K562 (cell line): ENCODE measurements at places on chromosomes 16 and 17.

DNA sequence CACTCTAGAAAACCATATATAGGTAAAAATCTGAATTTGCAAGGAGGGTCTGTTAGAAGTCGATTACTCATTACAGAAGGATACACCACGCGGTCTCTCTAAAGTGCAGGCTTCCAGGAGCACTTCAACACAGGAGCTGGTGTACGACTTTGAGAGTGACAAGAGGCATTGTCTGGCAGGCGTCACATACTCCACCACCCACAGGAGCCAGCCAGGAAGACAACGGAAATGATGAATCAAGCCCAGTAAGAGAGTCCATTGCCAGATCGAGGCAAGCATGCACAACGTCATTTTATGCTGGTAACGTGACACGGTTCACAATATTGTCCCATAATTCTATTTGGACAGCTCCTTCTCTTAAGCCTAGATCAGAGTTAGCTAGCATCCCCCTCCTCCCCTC, 15.0 kb upstream of the CACNG4 start:
- no peak overlapping the region for H3K27ac ChIP-seq
- no peak for DNase-seq
- no peaks in the 10 kb centered on the region for H3K36me3 ChIP-seq
- H3K27me3 ChIP-seq = peaks cover 45% of the 10 kb centered on the region
- no peaks in the 10 kb centered on the region for H3K4me1 ChIP-seq
- no peak overlapping the region for H3K4me3 ChIP-seq

DNA sequence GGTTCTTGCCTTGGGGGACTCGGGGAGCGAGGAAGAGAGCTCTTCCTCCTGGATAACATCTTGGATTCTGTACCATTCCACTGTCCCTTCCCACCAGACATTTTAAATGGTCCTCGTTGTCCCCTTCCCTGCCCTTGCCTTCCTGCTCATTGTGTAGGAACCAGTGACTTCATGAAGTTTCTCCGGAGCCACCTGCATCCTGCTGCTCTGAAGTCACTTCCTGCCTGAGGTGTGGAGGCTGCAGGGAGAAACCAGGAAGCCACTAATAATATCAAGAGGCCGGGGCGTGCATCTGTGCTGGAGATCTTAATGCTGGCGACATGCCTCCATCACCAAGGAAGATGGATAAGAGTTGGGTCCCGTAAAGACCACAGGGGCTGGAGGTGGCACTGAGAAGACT, 6.2 kb upstream of the SLC16A13 start:
- H3K36me3 ChIP-seq = peaks cover 10% of the 10 kb centered on the region; the same call in 2 of the 3 replicates
- no peaks in the 10 kb centered on the region for H3K27me3 ChIP-seq
- H3K4me1 ChIP-seq = peaks cover 25% of the 10 kb centered on the region

GRCh38 chr16:20191566-20191965, 117.9 kb upstream of the GPR139 start:
- DNase-seq = no peak
- H3K27ac ChIP-seq = no peak overlapping the region
- H3K27me3 ChIP-seq = no peaks in the 10 kb centered on the region; the same call in 1 of the 2 replicates
- H3K4me1 ChIP-seq = no peaks in the 10 kb centered on the region

- DNase-seq = peak; percentile 74
- peak overlapping the region; percentile 95 for H3K27ac ChIP-seq
- no peaks in the 10 kb centered on the region for H3K27me3 ChIP-seq
- H3K36me3 ChIP-seq = peaks cover 64% of the 10 kb centered on the region
- peak overlapping the region; percentile 69 for H3K4me3 ChIP-seq
- peaks cover 87% of the 10 kb centered on the region for H3K4me1 ChIP-seq
Measured at GRCh38 chr17:75844530-75845057, 390 bp upstream of the UNC13D start.

- H3K4me3 ChIP-seq = no peak overlapping the region
- no peak overlapping the region for H3K27ac ChIP-seq
- H3K36me3 ChIP-seq = no peaks in the 10 kb centered on the region
- no peak for DNase-seq
- no peaks in the 10 kb centered on the region for H3K4me1 ChIP-seq
Measured at GRCh38 chr17:15403276-15403939, 62.0 kb upstream of the TEKT3 start.

DNA sequence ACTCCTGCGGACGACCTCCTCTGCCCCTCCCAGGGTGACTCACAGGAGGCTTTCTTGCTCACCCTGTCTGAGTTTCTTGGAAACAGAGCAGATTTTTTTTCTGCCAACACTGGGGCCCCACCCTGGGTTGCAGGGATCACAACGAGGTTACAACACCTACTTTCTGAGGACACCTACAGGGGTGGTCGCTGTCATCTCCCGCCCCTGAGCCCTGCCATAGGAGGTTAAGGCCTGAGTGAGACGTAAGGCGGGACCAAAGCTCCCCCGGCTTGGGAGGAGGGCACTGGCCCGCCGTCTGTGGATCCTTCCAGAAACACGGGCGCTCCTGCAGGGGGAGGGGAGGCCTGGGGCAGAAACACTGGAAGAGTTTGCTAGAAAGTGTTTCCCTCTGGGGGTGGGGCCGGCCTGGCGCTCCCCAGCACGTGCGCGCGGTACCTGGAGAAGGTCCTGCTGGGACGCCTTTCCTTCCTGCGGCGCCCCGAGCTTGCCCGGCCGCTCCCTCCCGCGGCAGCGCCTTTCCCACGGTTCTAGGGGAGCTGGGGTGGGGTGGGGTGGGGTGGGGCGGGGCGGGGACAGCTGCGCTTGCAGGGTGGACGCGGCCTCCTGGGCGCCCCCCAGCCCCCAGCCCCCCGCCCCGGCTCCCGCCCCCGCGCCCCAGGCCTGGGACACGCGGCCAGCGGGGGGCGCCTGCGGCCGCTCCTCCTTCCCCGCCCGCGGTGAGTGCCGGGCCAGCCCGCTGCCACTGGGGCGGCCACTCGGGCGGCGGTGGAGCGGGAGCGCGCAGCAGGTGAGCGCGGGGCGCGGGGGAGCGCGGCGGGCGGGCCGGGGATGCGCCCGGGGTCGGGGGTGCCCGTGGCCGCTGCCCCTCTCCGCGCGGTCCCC, 20.7 kb upstream of the ADCY7 start:
- peaks cover 7% of the 10 kb centered on the region; the same call in 1 of the 3 replicates for H3K36me3 ChIP-seq
- H3K4me1 ChIP-seq = peaks cover 34% of the 10 kb centered on the region
- peak overlapping the region; percentile 79 for H3K27ac ChIP-seq
- peak; percentile 93 for DNase-seq
- H3K27me3 ChIP-seq = no peaks in the 10 kb centered on the region

- H3K27me3 ChIP-seq = no peaks in the 10 kb centered on the region
- H3K36me3 ChIP-seq = no peaks in the 10 kb centered on the region
- no peak overlapping the region for H3K27ac ChIP-seq
Measured at GRCh38 chr16:72723781-72724180, 324.1 kb downstream of the ZFHX3 start.

GRCh38 chr17:11996722-11997146, 541 bp downstream of the ZNF18 start:
- no peaks in the 10 kb centered on the region for H3K36me3 ChIP-seq
- H3K4me3 ChIP-seq = peak overlapping the region; percentile 91
- no peak for DNase-seq
- peak overlapping the region; percentile 79 for H3K27ac ChIP-seq
- H3K4me1 ChIP-seq = no peaks in the 10 kb centered on the region; the same call in 1 of the 3 replicates

GRCh38 chr16:24036614-24037013, 200.8 kb downstream of the PRKCB start:
- H3K27ac ChIP-seq = no peak overlapping the region
- peaks cover 3% of the 10 kb centered on the region for H3K4me1 ChIP-seq
- no peak overlapping the region for H3K4me3 ChIP-seq
- peaks cover 93% of the 10 kb centered on the region for H3K36me3 ChIP-seq
- H3K27me3 ChIP-seq = no peaks in the 10 kb centered on the region; the same call in 1 of the 2 replicates

- peaks cover 7% of the 10 kb centered on the region; the same call in 2 of the 3 replicates for H3K4me1 ChIP-seq
- no peak overlapping the region for H3K27ac ChIP-seq
- H3K27me3 ChIP-seq = no peaks in the 10 kb centered on the region
Measured at GRCh38 chr17:4064366-4064765, 78.5 kb downstream of the ZZEF1 start.

DNA sequence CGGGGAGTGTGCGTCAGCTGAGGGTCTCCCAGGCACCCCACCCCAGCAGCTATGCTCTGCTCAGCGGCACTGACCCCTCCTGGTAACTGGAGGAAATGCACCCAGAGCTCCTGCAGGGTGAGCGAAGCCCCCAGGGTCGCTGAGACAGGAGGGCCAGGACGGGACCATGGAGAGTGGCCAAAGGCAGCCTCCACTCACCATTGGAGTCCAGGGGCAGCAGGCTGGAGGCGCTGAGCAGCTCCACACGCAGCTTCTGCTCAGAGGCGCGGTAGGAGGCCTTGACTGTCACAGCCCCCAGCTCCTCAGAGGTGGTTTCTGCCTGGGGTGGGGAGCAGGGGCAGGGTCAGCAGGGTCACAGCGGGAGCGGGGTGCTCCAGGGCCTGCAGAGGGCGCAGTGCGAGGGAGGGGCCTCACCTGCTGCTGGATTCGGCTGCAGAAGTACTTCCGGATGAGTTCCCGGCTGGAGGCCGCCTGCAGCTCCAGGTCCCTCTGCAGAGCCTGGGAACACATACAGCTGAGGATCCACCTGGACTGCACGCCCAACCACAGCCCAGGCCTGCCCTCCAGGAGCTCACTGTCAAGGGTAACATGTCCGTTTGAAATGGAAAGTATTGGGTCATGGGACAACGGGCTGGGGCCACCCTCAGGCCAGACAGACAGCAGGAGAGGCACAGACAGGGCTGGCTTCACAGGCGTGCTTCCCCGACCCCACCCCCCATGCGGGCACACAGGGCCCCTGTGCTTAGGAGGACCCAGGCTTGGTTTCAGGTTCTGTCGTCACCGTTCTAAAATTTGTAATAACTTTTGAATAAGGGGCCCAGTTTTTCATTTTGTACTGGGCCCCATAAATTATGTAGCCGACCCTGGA, 13.8 kb downstream of the UNC13D start:
- peaks cover 90% of the 10 kb centered on the region; the same call in 2 of the 3 replicates for H3K36me3 ChIP-seq
- H3K4me1 ChIP-seq = no peaks in the 10 kb centered on the region; the same call in 2 of the 3 replicates
- no peaks in the 10 kb centered on the region for H3K27me3 ChIP-seq
- no peak for DNase-seq
- no peak overlapping the region for H3K27ac ChIP-seq

- H3K27me3 ChIP-seq = peaks cover 46% of the 10 kb centered on the region
- no peaks in the 10 kb centered on the region for H3K4me1 ChIP-seq
- H3K4me3 ChIP-seq = no peak overlapping the region
- no peak overlapping the region for H3K27ac ChIP-seq
Measured at GRCh38 chr16:10847176-10847575, 28.6 kb upstream of the TVP23A start.

GRCh38 chr16:84607694-84608093, 10.2 kb downstream of the COTL1 start:
- peaks cover 43% of the 10 kb centered on the region for H3K4me1 ChIP-seq
- H3K36me3 ChIP-seq = peaks cover 24% of the 10 kb centered on the region
- no peaks in the 10 kb centered on the region for H3K27me3 ChIP-seq
- H3K4me3 ChIP-seq = no peak overlapping the region

DNA sequence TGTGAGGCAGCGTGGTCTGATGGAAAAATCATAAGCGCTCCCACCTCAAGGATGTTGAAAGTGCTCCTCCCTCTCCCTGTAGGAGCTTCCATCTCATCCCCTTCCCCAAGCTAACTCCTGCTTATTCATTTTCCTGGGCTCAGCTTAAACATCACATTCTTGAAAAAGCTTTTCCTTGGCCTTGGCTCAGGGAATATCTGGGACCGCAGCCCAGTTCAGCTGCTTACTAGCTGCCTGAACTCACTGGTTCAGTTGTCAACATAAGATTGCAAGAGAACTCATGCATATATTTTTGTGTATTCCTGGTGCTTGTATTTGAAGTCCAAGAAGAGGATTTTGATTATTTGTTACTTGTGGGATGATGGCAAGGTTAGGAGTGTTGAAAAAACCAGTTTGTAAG, 91.5 kb downstream of the UTP18 start:
- H3K36me3 ChIP-seq = no peaks in the 10 kb centered on the region
- H3K27me3 ChIP-seq = peaks cover 52% of the 10 kb centered on the region
- DNase-seq = no peak

DNA sequence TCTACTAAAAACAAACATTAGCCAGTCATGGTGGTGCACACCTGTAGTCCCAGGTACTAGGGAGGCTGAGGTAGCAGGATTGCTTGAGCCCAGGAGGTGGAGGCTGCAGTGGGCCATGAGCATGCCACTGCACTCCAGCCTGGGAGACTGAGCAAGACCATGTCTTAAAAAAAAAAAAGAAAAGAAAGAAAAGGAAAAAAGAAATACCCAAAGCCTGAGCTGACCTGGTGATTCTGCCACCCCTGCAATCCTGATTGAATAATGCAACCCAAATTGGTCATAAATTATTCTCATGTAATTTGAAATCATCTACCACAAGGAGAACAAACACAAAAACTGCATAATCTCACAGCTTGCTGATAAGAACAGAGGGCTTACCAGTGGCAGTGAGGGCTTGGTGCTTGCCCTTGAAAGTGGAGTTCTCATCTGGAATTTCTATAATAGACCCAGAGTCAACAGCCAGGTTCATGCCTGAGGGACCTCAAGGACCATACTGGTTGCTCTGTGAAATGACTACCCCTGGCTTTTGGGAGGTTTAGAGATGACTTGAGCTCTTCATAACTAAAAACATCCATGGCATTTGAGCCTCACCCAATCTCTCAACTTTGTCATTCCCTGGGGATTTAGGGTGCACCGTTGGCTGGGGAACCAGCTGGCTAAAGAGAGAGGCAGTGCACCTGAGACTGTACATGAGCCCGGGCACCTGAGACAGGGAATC, 35.4 kb upstream of the TMC5 start:
- H3K36me3 ChIP-seq = no peaks in the 10 kb centered on the region
- H3K4me1 ChIP-seq = no peaks in the 10 kb centered on the region
- H3K27me3 ChIP-seq = peaks cover 8% of the 10 kb centered on the region
- no peak for DNase-seq
- H3K4me3 ChIP-seq = no peak overlapping the region

DNA sequence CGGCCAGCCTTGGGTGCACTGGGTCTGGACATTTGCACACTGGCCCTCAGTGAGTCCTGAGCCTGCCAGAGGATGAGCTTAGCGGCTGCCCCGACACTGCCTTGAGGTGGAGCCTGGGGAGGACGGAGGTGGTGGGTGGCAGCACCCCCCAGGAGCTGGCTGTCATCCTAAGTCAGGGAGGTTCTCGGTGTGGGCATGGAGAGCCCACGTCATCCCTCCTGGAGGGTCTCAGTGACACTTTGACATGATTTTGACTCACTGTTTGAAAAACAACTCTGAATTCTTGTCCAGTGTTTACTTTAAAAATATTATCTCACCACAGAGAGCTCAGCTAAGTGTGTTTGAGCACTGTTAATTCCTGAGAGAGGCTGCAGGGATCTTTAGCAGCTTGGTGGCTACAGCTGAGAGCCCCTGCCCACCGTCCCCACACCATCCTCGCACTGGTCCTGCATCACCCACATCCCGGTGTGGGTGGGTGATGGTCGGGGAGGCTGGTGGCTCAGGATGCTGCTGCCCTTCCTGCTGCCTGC, 63.1 kb downstream of the BANP start:
- H3K27ac ChIP-seq = no peak overlapping the region
- peaks cover 9% of the 10 kb centered on the region; the same call in 1 of the 3 replicates for H3K36me3 ChIP-seq
- no peaks in the 10 kb centered on the region for H3K27me3 ChIP-seq
- no peaks in the 10 kb centered on the region for H3K4me1 ChIP-seq
- no peak for DNase-seq
